Inflammatory macrophage (primary cell): ENCODE measurements at places on chromosomes 16 and 17.

DNA sequence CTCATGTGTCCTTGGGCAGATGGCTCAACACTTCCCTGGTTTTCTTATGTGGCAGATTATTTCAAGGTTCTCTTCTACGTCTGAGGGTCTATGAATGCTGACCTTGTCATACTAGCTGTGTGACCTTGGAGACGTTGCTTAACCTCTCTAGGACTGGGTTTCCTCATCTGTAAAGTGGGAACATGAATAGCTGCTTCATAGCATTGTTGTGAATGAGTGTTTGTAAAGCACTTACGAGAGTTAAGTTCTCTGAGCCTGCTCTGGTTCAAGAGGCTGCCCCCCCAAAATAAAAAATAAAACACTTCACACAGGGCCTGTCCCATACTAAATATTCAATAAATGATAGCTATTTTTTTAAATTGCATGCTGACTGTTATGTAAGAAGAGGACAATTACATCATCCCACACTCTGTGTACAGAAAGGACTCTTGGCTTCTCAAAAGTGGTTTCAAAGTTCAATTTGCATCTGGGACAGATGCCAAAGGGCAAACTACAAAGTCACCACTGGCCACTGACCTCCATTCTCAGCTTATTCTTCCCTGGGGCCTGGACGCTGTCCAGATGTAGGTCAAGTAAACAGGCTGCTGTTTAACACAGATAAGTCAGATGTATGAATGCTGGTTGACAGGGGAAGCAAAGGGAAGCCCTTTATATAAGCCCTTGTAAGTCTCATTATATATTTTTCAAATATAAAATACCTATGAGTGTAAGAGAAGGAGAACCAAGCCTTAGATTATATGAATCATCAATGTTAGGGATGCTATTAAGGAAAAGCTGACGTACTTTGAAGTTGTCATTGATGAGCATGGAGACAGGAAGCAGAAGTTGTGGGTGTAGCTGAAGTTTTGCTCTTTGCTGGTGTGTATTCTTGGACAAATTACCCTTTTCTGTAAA lies 15.4 kb upstream of the NDEL1 start:
- DNase-seq, result peak; percentile 73

DNA sequence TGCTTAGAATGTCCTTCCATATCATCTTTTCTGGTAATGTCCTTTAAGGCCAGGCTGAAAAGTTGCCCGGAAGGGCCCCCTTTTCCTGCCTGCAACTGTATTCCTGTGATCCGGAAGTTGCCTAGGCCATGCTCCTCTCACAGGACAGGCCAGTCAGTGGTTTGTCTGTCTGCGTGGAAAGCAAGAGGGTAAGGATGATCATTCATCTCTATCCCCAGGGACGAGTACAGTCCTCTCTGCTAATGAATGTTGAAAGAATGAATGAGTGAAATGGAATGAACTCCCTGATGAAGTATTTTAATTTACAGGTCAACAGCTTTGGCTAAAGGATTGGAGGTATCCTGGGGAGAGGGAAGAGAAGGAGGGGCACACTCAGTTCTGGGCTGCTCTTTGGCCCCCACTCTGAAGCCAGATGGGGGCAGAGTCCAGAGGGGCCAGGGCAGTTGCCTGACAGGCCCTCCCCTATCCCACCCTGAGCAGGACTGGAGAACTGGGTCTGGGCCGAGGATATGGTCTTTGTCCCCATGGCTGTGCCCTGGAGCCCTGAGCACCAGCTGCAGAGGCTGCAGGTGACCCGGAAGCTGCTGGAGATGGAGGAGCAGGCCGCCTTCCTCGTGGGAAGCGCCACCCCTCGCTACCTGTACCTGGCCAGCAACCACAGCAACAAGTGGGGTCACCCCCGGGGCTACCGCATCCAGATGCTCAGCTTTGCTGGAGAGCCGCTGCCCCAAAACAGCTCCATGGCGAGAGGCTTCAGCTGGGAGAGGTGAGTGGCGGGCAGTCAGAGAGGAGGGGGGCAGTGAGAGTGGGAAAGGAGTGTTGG lies 3.2 kb downstream of the AOC3 start:
- DNase-seq, result no peak

GRCh38 chr16:10181196-10182162 lies 749 bp downstream of the GRIN2A start:
- peak; percentile 29 for DNase-seq

DNA sequence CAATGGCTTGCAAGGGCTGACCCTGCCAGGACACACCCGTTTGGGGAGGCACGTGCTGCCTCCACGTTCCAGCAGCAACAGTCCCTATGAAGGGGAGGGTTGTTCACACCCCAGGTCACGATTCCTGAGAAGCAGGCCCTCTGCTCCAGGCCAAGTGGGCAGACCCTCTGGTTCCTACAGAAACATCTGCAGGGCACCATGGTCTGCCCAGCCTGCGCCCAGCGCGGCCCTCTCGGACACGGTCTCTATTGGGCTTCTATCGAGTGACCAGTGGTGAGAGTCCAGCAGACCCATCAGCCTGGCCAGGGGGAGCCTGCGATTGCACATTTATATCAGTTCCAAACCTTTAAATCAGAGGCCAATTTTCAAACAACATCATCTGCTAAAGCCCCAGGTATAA lies 128.3 kb downstream of the ZNF423 start:
- DNase-seq, result no peak

- DNase-seq, result no peak
These were observed 641 bp downstream of the KRTAP9-1 start for GRCh38 chr17:41190328-41190727.

DNA sequence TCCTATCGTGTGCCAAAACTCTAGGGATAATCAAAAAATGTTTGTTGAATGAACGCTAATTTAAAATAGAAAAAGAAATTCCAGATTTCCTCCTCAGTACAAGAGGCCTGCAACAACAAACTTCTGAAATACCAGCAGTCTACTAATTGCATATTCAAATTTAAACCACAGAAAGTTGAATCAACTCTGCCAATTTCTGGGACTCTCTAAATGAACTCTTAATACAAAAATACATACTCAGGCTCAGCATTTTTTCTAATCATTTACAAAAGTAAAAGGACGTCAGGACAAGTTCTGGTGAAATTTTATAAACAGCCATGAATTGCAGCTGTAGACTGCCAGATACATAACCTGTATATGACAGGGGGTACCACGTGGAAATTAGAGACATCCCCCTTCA lies 49.0 kb downstream of the KANSL1 start:
- no peak for DNase-seq

DNA sequence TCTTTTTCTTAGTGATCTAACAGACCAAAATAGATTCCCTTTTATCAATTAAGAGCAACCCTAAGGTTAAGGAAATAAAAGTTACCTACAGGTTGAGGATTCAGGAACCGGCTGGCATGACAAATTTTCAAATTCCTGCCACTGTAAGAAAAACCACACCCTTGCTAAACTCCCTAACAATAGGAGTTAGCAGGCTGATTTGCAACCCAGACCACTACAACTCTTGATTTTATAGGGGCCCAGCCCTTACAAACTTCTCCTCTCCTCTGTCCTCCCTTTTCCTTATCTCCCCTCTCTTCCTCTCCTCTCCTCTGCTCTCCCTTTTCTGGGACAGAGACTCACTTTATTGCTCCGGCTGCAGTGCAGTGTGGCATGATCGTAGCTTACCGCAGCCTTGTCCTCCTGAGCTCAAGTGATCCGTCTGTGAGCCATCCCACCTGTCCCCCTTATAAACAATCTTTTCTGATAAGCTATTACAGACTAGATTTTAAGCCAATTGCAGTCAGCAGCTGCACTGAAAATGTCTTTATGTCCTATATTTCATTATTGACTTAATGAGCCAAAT lies 418.9 kb downstream of the CDH8 start:
- DNase-seq, result no peak

- no peak for DNase-seq
These were observed 10.5 kb downstream of the YPEL2 start for GRCh38 chr17:59341922-59342321.

GRCh38 chr16:12206098-12206748 lies 229.7 kb downstream of the SNX29 start:
- DNase-seq, result peak; percentile 59

DNA sequence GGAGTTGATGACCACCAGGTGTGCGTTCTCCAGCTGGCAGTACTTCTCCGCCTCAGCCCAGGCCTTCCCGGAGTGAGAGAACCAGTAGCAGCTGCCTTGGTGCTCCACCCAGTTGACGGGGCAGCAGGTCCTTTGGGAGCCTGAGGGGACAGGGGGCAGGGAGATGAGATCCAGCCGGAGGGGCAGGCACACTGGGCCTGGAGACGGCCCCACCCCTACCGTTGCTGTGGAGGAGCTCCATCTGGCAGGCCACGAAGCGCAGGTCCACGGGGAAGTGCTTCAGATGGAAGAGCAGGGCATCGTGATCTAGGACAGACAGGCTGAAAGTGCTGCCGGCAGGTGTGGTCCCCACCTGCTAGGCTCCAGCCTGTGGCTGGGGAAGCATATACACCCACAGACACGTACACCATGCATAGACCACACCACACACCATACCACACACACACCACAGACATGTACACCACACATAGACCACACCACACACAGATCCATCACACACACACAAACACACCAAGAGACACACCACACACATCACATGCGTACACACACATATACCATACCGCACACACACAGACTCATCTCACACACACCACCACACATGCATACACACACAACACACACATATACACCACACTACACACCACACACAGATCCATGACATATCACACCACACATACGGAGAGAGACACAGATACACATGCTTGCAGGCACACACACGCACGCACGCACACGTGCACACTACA lies 7.4 kb downstream of the ASGR2 start:
- DNase-seq, result no peak

- DNase-seq, result peak; percentile 10
These were observed 76.2 kb upstream of the KSR1 start for GRCh38 chr17:27379888-27380533.

DNA sequence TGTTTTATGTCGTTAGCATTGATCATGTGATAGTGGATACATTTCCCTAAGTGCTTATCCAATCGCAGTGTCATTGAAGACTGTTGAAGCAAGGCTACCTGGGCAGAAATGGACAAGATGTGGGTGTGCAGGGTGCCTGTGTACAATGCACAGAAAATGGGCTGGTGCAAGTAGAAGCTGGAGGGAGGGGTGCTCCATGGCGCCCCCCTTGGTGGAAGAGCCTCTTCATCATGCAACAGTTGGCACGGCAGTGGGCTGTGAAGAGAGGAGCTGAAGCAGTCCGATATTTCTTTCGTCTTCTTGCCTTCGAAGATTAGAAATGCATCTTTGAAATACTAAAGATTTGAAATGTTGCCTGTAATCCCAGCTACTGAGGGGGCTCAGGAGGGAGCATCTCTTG lies 100.5 kb downstream of the PLCG2 start:
- DNase-seq, result no peak

- no peak for DNase-seq
These were observed 21.0 kb upstream of the RBFOX3 start for GRCh38 chr17:79631640-79632431.

- peak; percentile 79 for DNase-seq
These were observed 971 bp downstream of the MINK1 start for GRCh38 chr17:4833941-4834680.

DNA sequence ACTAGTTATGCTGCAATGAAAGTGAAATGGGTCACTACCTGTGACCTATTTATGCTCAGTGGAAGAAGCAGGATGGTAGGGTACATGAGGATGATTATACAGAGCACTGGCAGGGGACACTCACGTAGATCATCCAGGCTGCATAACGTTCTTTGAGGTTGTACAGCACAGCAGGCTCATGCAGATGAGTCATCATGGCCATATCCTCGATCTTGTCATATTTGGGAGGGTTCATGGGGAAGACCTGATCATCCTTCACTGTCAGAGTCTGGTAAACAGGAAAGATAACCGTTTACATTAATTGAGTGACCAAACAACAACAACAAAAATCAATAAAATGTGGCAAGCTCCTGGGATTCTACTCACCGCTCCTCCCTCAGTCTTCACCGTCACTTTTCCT lies 2.1 kb downstream of the MYH2 start:
- DNase-seq, result no peak

DNA sequence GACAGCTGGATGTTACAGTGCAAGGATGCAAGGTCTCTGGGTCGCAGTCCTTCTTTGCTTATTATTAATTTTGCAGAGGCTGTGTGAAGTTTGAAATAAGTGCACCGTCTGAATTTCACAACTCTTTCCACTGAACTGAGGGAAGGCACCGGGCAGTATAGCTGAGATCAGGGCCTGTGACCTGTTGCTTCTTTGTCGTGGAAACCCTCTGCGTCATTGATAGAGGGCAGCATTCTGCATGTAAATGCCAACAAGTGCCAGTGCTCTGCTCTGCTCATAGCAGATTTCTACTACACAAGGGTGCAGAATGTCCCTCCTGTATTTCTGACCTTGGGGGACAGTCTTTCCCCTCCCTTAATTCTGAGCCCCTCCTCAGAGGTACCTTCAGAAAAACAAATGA lies 26.0 kb downstream of the CD300LF start:
- DNase-seq, result peak; percentile 60

- no peak for DNase-seq
These were observed 54.8 kb downstream of the TEX14 start for GRCh38 chr17:58637011-58637570.

GRCh38 chr17:15231851-15232516 lies 33.1 kb downstream of the PMP22 start:
- no peak for DNase-seq

DNA sequence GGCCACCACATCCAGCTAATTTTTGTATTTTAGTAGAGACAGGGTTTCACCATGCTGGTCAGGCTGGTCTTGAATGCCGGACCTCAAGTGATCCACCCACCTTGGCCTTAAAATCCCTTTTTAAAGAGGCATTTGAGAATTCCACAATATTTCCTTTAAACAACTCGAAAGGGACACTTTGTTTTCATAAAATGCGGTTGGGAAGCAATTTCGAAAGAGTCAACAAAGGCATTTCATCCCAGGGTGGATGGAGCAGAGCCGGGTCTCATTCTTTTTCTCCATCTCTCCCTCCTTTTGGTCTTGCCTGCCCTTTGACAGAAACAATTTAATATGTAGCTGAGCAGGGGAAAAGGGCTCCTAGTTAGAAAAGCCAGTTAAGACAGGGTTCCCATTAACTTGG lies 13.5 kb upstream of the COG1 start:
- no peak for DNase-seq

GRCh38 chr17:13403982-13404946 lies 197.5 kb downstream of the HS3ST3A1 start:
- no peak for DNase-seq

DNA sequence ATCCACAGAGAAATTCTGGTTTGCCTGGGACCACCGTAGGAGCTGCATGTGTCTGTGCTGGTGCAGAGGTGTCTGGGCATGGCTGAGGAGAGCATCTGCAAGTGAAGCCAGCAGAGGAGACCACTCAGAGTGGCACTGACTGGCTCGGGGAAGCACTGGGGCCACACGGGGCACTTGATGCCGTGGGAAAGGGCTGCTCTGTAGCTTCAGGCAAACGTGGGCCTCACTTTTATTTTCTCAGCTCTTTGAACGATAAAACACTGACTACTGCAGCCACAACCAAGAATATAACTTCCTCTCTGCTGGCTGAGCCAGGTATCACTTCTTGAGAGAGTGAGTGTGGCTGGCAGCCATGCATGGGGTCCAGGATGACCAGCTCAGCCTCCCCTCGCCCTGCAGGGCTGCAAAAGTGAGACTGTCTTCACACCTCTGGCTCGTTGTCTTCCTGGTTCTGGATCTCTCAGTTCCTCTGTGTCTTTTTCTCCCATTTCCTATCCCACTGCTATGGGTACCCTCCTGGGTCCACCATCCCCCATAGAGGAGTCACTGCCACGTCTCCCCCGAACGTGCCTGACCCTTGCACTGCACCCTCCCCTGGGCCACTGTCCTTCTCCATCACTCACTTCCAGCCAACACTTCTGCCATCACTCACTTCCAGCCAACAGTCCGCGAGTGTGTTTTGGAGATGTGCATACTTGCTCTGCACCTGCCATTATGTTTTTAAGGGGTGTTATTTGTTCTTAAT lies 201.4 kb upstream of the CHMP6 start:
- DNase-seq, result no peak

GRCh38 chr17:3512505-3513171 lies 36.8 kb downstream of the ASPA start:
- DNase-seq, result no peak
